Panc1 (cell line): ENCODE measurements at places on chromosomes 12 and 14.
A peak's percentile ranks its signal among the peaks of the same experiment; 100 is the strongest.

DNA sequence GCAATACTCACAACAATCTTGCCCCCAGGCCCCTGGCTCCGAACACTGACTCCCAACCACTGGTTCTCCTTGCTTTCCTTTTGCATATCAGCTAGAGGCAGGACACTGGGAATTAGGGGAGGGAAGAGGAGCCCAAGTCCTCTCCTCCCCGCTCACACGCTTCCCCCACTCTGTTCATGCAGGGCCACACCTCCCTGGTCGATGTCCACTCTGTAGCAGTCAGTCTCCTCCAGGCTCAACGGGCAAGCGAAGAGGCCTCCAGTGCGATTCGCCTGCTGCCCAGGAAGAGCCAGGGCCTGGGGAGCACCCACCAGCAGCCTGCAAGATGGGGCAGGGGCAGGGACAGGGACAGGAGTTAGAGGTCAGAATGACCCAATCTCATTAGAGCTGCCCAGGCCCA, 4.8 kb downstream of the ITGA7 start:
- no peak for DNase-seq

DNA sequence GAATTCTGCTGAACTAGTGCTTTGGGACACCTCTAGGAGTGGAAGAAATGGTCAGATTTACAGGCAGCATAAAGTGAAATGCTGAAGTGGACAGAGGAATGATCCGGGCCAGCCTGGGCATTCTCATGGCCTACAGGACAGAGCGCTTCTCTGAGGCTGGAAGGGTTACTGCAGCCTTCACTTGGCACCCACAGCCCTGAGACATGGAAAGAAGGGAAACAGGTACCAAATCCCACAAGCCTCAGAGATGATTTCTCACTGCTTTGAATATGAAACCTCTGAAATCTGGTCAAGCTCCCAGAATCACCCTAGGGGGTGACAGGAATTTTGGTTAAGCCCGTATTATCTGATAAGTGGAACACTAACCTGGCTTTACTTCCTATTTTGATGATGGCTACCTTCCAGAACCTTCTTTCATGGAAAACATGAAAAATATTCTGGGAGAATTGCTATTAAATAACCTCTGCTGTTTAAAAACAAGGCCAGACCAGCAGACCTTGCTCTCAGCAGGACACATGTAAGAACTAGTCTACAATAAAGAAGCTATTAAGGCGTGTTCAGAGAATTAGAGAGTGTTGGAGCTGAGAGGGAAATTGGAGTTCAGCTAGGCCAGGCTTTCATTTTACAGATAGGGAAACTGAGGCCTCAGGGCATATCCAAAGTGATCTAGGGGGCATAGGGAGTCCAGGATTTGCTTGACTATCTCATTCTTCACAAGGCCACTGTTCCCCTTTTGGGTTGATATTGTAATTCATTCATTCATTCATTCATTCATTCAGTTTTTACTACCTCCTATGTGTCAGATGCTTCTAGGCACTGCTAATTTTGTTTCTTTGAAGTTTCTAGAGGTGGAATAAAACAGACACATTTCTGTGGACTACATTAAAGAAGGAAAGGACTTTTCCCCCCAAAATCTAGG, 281.5 kb downstream of the ZFP36L1 start:
- DNase-seq, result no peak

DNA sequence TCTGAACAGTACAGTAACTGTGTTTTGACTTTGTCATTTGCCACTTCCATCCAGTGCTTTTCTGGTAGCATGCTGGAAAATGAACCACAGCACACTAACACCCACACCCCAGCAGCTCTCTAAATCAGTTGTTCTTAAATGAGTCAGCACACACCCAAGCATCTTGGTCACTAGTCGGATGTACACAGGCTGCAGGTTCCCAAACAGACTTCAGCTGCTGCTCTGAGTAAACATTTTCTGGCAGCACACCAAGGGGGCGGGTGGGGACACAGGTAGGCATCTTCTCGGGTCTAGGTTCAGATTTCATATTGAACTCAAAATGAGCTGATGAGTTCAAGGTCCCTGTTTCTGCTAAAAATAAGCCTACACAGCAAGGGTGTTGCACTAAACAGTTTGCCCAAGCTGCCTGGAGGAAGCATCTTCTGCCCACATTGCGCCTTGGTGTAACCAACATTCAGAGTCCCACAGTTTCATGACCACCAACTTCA, 39.8 kb downstream of the IFNG start:
- no peak for DNase-seq

DNA sequence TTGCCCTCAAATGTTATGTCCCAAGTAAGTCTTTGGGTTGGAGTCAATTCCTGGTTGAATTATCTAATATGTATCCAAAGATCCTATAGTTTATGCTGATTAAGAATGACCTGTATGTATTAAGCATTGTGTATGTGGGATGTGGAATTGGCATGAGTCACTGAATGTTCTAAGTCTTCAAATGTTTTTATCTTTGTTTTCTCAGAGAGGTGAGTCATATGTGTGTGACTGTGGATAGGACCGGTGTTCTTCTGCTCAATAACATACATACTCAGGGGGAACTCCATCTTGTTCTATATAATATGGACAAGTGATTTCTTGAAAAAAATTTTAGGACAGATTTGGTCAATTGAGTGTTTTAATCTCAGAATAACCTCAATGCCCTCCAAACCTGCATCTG, 57.9 kb downstream of the NAV3 start:
- no peak for DNase-seq

DNA sequence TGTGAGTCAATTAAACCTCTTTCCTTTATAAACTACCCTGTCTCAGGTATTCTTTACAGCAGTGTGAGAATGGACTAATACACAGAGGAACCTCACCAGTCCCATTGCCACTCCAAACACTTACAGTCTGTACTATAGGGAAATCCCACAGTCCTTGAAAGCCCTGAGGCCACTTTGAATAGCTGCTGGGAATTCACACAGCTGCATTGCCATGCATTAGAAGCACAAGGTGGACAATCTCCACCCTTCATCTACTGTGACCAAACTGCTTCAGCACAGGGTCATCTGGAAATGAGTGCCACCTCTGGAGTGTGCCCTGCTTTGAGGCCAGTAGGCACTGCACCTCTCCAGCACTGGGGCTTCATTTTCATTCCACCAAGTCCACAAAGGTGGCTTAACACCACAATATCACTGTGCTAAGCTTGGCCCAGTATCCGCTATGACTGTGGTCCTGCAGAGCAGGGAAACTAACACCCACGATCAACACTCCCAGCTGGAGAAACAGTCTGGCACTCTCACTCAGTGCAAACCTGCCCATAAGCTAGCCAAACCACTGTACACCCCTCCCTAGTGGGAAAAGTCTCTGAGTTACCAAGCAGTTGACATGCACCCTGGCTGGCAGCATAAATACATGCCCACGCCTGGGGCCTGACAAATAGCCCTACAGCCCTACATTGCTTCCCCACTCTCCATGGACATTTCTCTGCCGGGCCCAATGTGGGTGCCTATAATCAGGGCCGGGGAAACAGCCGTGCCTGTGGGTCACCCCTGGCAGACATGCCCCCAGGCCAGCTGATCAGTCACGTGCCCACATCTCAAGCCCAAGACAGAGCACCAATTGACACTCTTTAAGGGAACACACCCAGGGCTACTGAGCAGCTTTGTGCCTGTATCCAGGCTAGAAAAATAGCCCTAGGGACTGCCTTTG, 294.3 kb upstream of the MGAT4C start:
- no peak for DNase-seq

DNA sequence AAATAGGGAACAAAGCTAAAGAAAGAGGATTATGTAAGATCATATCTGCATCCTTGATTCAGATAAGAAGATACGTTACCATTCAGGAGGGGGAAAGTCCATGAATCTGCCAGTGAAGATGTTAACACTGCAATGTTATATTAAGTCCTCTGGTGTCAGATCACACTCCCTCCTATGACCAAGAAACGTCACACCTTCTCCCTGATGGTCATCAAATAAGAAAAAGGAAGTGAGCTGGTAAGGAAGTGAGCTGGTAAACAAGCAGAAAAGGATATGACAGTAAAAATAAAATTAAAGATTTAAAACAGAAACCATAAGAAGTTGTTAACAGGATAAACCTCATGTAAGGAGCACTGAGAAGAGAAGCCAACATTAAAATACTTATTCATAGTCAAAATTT, 340.2 kb downstream of the SEC23A start:
- no peak for DNase-seq

GRCh38 chr14:94123868-94124267, 5.5 kb downstream of the IFI27L2 start:
- no peak for DNase-seq

DNA sequence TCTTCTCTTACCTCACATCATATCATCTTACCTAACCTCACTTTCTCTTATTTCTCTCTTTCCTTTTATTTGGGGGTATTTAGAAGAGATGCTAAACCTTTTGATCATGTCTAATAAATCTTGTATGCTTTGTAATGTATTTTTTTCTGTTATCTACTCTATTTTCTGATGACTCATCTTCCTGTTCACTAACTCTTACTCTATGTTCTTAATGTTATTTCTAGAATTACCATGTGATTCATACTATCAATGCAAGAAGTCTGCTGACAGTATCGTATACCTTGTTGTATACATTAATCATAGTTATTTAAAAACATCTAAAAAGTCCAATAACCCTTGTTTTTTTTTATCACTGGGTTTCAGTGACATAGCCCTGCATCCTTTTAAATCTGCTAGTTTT, 62.3 kb downstream of the MGAT4C start:
- DNase-seq, result no peak

GRCh38 chr14:70897464-70897863, 9.8 kb upstream of the PCNX1 start:
- no peak for DNase-seq

- no peak for DNase-seq
These were observed 136.3 kb downstream of the SCARB1 start for GRCh38 chr12:124727264-124727800.

- DNase-seq, result no peak
These were observed 4.0 kb upstream of the VPS37B start for GRCh38 chr12:122899887-122900286.

DNA sequence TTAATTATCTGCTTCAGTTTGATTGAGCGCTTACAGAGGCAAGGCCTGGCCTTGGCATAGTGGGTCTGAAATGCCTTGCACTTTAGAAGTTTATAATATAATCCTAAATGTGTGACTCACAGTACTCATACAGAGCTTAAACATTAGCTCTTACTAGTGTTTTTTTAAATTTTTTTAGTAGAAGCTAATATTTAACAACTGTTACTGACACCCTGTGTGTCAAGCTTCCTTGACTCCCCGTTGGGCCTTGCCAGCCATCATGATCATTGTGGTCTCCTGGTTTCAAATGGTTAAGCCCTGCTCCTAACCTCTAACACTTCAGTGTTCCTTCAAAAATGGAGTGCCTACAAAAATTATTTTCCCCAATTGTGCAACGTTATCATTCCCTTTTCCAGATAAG, 126.9 kb downstream of the GALC start:
- DNase-seq, result no peak

GRCh38 chr12:57611108-57611826, at the start of gene ARHGEF25:
TSS of gene ARHGEF25 (plus strand) at chr12:57611435. CDS start at chr12:57611895, 460 bp downstream.
- DNase-seq, result no peak

GRCh38 chr14:29846339-29847055, 81.2 kb downstream of the PRKD1 start:
- DNase-seq, result no peak

GRCh38 chr12:13211859-13212664, 15.5 kb downstream of the EMP1 start:
- DNase-seq, result peak; percentile 46

DNA sequence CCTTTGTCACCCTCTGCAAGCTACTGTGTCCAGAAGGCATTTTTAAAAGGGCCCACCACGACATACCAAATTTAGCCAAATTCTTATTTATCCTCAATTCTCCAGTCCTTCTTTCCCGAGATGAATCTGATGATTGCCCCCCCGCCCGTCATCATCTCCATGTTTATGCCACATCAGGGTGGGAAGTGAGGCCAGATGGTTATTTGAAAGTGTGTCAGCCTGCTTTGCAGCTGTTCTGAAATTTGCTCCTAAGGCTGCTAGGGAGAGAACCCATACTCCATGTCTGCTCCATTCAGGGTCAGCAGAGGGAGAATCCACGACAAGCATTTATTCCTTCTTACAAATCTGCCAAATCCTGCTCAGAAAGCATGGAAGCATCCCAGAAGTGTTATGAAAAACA, 337.8 kb downstream of the ADAMTS20 start:
- no peak for DNase-seq

GRCh38 chr14:50061664-50062437, 54.5 kb downstream of the VCPKMT start:
- no peak for DNase-seq

GRCh38 chr12:1851151-1851701, 30.9 kb downstream of the LRTM2 start:
- no peak for DNase-seq

DNA sequence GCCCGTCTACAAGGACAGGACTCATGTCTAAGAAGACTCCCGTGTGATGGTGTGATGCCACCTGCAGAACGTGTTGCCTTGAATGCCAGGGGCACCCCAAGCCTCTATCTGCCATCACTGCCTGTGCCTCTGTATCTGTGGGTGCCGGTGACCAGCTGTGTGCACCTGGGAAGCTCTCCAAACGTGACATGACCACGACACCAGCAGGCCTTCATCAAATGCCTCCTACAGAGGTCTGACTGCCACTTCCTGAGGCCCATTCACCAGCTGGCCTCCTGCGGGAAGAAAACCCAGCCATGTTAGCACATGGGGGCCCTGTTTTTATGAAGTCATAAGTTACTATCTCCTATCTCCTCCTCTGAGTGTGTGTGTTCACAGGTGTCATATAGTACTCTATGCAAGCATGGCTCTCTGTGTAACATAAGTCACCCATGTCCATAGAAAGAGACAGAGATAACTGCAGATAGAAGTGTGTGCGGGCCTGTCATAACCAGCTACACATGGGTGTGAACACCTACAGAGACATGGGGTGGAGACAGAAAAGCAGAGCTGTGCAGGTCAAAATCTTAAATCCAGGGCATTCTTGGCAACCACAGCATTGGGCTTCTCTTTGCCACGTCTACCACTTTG, 18.3 kb upstream of the SERPINA4 start:
- no peak for DNase-seq

DNA sequence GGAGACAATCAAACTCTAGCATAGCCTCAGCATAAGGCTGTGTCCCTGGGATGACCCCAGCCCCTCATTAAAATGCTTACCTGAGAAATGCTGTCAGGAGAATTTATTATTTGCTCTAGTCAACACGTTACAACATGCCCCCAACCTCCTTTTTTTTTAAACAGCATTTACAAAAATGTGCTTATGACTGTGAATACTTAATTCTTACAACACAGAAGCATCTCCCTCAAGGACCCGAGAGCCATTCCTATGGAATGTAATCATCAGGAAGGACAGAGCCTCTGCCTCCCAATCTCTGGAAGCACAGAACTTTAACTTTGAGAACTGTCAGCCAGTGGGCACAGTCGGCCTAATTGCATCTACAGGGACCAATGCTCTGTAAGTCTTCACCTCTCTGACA, 136.6 kb upstream of the OVCH1 start:
- DNase-seq, result no peak

GRCh38 chr14:22341049-22341448, 248.0 kb downstream of the DAD1 start:
- no peak for DNase-seq
